OCI-LY7 (cell line): ENCODE measurements at places on chromosomes 13 and 19. TPM values are rescaled to one million over a fixed set of nuclear protein-coding genes. Genes with fewer than 3 reads are reported as not detected.

GRCh38 chr13:82647540-82647939 is 1234.7 kb downstream of the SLITRK1 start:
- no peak for DNase-seq

GRCh38 chr13:45521297-45521696 is 56.6 kb downstream of the COG3 start:
- no peak for DNase-seq

- peak; percentile 39 for DNase-seq
These were observed 3.6 kb downstream of the LTBP4 start for GRCh38 chr19:40604647-40605215.

DNA sequence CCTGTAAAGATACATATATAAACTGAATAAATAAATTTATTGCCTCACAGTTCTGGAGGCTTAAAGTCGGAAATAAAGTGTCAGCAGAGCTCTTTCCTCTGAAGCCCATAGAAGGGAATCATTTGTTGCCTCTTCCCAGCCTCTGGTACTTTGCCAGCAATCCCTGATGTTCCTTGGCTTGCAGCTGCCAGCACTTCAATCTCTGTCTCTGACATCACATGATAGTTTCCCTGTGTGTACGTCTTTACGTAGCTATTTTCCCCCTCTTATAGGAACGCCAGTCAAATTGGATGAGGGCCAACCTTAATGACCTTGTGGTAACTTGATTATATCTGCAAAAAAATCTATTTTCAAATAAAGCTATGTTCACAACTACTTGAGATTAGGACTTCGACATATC is 250.9 kb downstream of the LIG4 start:
- no peak for DNase-seq

DNA sequence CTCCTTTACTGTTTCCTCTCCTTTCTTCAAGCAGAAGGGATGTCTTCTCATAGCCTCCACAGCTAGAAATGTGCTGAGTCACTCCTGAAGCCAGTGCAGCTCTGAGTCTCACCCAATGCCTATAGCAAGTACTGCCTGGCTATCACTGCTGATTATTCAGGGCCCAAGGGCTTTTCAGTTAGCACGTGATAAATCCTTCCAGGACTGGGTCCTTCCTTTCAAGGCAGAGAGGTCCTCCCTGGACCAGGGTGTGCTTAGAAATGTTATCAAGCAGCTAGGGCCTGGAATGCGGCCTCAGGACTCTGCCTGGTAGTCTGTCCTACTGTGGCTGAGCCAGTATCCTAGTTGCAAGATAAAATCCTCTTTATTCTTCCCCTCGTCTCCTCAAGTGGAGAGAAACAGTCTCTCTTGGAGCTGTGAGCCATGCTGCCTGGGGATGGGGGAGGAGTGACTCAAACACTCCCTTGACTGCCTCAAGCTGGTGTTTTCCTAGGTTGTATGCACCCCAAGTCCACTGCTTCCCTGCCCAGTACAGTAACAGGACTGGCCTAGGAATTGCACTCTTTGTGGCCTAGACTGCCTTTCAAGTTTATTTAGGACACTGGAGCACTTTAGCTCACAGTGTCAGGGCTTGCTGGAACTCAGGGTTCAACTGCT is 198.7 kb upstream of the SERP2 start:
- no peak for DNase-seq

- DNase-seq: no peak
These were observed 92.6 kb upstream of the TSC22D1 start for GRCh38 chr13:44668688-44669087.

DNA sequence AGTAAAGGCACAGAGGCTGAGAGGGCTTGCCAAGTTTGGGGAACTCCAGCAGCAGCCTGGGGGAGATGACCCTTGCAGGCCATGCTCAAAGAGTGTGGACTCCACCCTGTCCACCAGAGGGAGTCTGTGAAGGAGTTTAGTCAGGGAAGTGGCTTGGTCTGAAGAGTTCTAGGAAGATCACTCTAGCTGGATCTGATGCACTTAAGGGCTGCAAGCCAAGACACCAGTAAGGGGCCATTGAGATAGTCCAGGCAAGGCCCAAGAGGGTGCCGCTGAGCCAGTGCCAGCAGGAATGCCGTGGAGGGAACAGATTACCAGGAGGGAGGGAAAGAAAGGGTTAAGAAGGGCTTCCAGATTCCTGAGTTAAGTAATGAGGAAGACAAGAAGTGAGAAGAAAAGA is 68.7 kb downstream of the ZAR1L start:
- DNase-seq: peak; percentile 59

DNA sequence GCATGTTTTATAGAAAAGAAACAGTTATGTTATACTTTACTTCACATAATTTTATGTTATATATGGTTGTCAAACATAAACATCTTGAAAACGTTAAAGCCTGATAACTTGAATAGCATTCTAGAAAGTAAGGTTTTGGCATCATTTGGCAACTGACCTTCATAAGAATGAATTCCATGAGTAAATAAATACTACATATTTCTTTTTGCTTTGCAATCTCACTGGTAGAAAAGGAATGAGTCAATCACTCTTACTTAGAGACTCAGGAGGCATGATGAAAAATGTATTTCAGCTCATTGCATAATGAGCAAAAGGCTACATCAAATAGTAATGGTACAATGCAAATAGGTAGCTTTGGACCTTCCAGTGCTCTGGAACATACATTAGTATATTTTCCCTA is 1381.9 kb downstream of the EFNB2 start:
- DNase-seq: no peak

DNA sequence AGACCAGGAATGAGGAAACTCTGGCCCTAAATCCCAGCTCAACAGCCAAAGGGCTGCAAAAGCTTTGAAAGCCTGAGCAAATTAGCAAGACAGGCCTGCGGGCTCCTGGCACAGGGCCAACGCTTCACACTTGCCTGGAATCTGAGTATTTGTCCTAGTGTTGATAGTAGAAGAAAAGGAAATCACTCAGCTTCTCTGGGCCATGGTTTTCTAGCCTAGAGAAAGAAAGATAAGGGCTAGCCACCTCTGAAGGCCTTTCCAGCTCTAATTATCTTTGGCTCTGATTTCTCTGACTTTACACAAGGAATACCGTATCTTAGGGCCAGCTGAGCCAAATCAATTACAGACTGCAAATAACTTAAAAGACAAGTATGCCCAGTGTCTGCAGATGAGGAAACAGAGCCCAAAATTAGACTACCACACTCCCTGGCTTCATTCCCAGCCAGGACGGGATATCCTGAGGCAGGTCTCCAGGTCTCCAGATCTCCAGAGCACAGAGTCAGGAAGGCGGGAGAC is 69.6 kb downstream of the STK24 start:
- DNase-seq: no peak

- peak; percentile 91 for DNase-seq
These were observed 27.3 kb downstream of the NUMBL start for GRCh38 chr19:40662925-40663694.

- peak; percentile 51 for DNase-seq
These were observed 338 bp downstream of the RGCC start for GRCh38 chr13:41457589-41458186.

TICAM1 gene
- 26.7 and 28.9 TPM in 2 replicates for total RNA-seq

PSG7 gene
- total RNA-seq: not detected in 2 replicates

FUT6 gene
- not detected in 2 replicates for total RNA-seq

RB1 gene
- total RNA-seq: 72.7 and 84.4 TPM in 2 replicates

CD33 gene
- not detected in 2 replicates for total RNA-seq
